ENCODE measurements at places on chromosomes 12 and 14.

- DNase-seq, result no peak
Observed at GRCh38 chr14:67141146-67141900, 47.9 kb upstream of the GARIN2 start.

- no peak for DNase-seq
Observed at GRCh38 chr14:51323492-51323891, 83.4 kb downstream of the TMX1 start.

- no peak for DNase-seq
Observed at GRCh38 chr14:28902930-28903329, 136.3 kb downstream of the FOXG1 start.

DNA sequence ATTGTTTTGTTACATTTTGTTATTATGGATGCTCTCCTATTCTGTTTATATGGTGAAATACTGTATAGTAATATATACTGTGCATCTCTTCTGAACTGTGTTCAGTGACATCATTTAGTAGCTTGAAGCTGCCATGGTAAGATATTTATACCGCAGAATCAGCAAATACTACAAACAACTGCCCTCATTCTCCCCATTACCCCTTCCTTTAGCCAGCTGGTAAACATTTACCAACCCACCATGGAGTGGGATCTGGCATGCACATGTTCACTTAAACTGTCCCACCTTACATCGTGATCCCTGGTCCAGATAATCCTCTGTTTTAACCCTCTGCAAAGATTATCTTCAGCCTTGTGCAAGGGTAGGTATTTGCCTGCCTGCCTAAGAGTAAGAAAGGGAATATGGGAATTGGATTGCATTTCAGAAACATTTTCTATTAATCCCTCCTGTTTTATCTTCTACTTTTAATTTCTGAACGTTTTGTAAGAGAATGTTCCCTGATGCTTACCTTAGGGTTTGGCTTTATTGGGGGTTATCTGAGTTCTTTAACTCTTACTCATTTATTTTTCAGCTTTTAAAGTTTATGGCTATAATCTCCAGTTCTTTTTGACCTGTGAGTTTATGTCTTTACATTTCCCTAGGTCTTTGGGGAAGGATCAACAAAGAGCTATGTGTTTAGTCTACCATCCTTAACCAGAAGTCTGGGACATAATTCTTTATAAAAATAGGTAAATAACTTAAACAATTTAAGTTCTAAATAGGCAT is 46.5 kb downstream of the FBXO34 start:
- no peak for DNase-seq

GRCh38 chr12:27180906-27181505 is 63.1 kb upstream of the STK38L start:
- no peak for DNase-seq

GRCh38 chr12:3203713-3204112 is 126.5 kb downstream of the TSPAN9 start:
- DNase-seq, result no peak

DNA sequence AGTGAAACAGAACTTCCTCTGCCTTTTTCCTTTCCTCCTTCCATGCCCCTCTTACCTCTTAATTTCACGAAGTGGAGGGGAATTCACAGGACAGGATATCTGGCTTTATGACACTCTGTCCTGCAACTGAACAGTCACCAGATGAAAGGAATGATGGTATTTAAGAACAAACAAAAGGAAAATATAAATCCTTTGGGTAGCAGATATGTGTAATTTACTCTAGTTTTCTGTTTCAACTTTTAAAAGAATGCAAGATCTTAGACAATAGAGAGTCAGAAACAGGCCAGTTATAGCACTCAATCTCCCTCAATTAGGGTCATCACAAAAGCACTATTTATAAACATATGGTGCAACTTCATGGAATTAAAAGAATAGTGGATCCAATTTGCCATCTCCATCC is 25.0 kb upstream of the HMGA2 start:
- DNase-seq, result no peak

DNA sequence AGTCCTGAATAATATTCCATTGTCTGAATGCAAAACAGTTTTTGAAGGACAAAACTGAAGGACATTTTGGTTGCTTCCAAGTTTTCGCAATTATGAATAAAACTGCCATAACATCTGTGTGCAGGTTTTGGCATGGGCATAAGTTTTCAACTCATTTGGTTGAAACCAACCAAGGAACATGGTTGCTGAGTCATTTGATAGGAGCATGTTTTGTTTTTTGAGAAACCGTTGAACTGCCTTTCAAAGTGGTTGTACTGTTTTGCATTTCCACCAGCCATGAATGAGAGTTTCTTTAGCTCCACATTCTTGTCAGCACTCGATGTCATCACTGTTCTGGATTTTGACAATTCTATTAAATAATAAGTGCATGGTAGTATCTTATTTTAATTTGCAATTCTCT is 23.0 kb upstream of the GSG1 start:
- no peak for DNase-seq

DNA sequence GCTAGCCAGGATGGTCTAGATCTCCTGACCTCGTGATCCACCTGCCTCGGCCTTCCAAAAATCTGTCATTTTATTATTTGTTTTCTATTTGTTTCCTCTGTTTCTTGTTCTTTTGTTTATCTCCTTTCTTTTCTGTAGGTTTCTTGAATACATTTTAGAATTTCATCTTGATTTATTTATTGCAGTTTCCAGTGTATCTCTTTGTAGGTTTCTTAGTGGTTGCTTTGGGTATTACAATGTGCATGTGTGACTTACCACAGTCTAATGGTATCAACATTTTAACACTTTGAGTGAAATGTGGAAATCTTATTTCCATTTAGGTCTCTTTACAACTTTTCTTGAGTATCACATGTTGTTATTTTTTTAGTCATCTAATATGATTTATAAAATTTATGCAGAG is 29.9 kb upstream of the MUCL1 start:
- no peak for DNase-seq

DNA sequence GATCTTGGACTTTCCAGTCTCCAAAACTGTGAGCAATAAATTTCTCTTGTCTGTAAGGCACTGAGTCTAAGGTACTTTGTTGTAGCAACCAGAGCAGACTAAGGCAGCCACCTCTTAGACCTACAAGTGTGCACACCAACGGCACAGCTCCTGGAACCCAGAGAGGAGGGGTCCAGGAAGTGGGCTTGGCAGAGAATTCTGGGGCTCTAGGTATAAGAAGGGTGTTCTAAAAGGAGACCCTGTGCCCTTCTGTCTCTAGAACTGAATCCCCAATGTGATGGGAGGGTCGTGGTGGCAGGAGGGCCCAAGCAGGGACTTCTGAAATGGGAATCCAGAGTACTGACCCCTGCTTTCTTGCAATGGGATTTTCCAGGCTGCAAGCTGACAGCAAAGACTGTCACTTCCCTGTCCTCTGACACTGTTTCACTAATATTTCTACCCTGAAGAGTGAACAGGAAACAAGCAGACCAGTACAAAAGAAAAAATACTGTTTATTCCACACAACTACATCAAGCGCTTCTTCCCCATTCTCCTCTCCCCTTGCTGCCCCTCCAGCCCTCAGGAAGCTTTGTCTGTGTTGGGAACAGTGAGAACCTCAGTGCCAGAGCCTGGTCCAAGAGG is 13.6 kb upstream of the TFCP2 start:
- DNase-seq, result no peak

GRCh38 chr12:126248871-126249403 is 1183.7 kb downstream of the AACS start:
- no peak for DNase-seq

- no peak for DNase-seq
Observed at GRCh38 chr14:88129306-88130056, 124.5 kb downstream of the GPR65 start.

DNA sequence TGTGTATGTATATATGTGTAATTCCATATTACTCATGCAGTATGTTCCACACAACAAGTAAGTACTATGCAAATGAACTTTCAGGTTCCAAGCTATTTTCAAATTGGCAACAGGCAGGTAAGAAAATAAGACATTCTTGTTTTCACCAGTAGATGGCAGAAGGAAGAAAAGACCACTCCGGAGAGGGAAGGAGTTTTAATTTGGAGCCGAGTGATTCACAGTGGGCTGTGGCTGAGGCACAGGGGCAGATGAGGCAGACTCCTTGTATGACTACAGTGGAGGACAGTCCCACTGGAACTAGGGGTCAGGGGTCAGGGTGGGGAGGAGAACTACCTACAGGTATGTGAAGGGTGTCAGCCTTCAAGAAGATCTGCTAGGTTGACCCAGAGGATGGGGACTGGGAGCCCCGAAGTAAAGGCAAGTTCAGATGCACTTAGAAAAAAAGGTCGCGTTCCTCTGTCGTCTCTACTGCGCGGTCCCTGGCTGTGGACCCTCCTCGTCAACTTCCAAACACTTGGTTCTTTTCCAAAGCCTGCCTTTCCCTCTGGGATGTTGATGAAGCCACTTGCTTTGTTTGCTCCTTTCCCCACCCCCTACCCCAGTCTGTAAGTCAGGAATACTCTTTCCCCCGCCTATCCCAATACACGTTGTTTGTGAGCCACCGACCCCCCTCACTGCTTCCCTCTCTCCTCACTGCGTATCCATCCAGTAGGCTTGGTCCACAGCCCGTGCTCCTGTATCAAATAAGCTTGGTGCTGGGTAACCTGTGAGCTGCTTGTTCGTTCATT is 24.1 kb downstream of the DDX47 start:
- peak; percentile 49 for DNase-seq

- no peak for DNase-seq
Observed at GRCh38 chr12:66194122-66194521, 5.1 kb downstream of the IRAK3 start.

GRCh38 chr12:5739917-5740316 is 205.1 kb downstream of the ANO2 start:
- DNase-seq, result no peak

- DNase-seq, result no peak
Observed at GRCh38 chr12:94620621-94621020, 29.7 kb downstream of the TMCC3 start.

DNA sequence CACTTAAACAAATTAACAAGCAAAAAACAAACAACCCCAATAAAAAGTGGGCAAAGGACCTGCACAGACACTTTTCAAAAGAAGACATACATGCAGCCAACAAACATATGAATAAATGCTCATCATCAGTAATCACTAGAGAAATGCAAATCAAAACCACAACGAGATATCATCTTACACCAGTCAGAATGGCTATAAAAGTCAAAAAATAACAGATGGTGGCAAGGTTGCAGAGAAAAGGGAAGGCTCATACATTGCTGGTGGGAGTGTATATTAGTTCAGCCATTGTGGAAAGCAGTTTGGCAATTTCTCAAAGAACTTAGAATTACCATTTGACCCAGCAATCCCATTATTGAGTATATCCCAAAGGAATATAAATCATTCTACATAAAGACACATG is 34.6 kb upstream of the NT5DC3 start:
- no peak for DNase-seq

DNA sequence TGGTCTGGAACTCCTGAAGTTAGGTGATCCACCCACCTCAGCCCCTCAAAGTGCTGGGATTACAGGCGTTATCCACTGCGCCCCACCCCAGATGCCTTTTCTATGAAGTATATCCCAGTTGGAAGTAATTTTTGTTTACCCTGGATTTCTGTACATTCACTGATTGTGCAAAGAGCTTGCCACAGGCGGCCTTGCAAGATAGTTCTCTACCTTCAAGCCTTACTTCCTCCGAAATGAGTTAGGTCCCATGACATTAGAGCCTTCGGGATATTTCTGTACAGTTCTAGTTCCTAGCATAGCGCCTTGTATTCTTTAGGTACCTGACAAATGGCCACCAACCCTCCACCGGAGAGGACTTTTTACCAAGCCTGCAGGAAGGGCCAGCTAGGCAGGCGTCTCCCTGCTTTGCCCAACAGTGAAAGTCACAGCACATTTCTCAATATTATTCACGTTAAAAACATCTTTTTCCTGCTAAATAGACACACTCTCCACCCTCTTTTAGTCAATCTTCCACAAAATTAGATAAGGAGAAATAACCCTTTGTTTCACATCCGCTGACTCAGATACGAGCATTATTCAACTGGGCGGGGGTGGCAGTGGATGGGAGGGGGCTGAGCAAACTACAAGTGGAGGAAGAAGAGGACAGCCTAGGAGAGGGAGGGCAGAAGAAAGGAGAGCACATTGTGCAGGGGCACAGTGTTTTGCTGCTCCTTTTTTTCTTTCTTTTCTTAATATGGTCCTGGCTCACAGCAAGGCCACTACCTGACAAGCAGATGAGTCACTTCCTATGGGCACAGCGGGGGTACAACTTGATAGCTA is 40.0 kb upstream of the CAPRIN2 start:
- no peak for DNase-seq
